Activated T-helper 17 cell treated with anti-CD3 and anti-CD28 coated beads, Interleukin-2, amount 50 U/mL, for 72 hours (primary cell): ENCODE measurements at places on chromosomes 6 and 20. TPM values are rescaled to one million over a fixed set of nuclear protein-coding genes. Genes with fewer than 3 reads are reported as not detected.

GRCh38 chr6:110430236-110430635, 14.9 kb upstream of the DDO start:
- ATAC-seq = no peak

- ATAC-seq = no peak
Measured at GRCh38 chr6:116326996-116327395, 43.8 kb upstream of the DSE start.

DNA sequence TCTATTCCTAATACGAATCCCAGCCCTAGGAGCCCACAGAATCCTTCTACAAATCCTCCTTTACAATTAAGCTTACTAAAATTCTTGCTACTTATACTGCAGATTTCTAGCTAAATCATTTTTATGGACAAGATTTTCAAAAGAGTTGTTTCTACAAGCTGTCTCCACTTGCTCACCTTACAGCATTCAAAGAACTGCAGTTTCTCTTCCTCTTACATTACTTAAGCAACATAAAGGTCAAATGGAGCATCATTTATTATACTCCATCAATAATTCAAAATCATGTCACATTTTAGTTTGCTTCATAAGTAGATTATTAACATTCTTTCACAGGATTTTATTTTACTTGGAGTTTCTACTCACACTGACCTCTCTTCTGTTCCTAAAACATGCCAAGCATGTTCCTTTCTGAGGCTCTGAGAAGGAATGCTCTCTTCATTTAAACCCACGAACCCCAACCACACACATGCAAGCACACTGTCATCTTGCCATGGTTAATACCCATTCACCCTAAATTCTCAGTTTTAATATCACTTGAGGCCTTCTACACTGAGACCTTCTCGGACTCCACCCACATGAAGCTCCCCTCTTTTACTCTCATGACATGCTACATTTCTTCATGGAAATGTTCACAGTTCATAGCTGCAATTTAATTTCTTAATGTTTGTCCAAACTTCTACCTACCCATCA, 388.2 kb downstream of the TBC1D32 start:
- no peak for ATAC-seq

DNA sequence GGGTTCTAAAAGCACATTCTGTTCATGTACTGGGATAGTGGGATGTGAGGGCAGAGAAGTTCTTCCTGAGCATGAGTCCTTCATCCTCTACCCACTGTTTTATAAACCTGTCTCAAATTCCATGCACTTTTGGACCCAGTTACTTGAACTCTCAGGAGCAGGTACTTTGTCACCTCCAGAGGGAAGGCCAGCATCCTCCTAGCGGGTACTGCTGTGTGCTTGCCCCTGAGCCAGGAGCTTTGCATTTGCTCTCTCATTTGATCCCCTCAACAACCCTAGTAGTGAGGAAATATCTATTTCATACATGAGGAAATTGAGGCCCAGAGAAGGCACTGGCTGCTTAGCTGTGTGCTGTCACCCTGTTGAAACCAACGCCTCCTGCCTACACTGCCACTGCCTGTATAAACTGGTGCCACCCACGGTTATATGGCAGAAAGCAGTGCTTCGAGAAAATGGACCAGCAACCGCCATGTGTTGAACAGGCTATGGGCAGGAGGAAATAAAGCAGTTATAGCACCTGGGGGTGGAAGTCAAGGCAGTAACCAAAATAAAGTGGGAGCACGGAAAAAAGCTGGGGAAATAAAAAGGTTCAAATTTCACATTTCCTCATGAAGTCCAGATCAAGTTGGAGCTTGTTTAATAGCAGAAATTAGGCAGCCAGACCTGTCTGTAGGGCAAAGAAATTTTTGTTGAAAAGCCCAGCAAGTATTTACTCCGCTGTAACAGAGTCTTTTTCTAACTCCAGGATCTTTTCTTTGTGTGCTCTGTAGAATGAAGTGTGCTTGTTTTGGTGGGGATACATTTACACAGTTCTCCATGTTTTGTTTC, 38.0 kb downstream of the KLHL31 start:
- ATAC-seq = no peak

DNA sequence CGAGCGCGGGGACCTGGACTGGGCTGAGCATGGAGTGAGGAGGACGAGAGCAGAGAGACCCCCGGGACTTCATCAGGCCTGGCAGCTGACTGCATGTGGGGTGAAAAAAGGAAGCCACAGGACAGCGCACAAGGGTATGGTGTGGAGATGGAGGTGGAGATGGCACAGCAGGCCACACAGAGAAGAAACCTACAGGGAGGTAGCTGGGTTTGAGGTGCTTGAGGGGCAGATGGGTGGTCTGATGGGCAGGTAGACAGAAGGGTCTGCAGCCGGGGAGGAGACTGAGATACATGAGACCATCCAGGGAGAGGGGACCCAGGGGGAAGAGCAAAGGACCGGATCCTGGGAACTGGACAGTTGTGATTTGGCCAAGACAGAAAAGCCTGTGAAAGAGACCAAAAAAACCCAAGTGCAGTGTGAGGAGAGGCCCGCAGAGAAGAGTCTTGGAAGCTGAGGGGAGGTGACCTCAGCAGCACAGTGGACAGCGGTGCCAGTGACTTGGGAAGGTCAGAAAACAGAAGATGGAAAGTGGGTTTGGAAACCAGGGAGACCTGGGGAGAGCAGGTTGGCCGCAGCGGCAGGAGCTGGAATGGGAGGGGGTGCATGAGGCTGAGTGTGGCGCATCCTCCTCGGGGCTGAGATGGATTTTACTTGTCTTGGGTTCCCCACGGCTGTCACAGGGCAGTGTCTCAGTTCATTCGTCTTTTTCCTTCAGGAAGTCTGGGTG, 5.5 kb downstream of the HLA-DPB1 start:
- ATAC-seq = no peak

DNA sequence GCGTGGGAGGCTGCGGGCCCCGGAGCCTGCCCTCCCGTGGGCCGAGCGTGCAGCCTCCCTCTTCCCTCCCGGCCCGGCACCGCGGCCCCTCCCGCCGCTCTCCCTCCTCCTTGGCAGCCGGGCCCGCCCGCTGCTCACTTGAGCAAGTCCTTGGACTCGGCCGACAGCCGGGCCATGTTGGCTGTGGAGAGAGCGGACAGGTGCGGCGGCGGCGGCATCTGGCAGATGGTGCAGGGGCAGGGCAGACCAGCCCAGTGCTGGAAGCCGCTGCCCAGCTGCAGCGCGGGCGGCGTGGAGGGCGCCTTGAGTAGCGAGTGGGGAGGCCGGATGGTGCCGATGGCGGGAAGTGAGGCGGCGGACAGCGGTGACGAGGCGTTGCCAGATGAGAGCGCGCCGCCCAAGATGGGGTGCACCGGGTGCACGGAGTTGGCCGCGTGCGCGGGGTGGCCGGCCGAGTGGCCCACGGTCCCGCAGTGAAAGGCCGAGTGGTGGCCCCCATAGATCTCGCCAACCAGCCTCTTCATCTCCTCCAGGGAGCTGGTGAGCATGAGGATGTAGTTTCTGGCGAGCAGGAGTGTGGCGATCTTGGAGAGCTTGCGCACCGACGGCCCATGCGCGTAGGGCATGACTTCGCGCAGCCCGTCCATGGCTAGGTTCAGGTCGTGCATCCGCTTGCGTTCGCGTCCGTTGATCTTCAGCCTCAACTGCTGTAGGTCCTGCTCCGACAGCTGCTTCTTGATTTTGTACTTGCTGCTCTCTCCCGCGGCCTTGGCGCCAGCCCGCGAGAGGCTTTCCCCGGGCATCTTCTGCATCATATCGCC, 766 bp downstream of the OLIG3 start:
- ATAC-seq = peak; percentile 33

- no peak for ATAC-seq
Measured at GRCh38 chr6:125546841-125547251, 202.6 kb upstream of the HEY2 start.

DNA sequence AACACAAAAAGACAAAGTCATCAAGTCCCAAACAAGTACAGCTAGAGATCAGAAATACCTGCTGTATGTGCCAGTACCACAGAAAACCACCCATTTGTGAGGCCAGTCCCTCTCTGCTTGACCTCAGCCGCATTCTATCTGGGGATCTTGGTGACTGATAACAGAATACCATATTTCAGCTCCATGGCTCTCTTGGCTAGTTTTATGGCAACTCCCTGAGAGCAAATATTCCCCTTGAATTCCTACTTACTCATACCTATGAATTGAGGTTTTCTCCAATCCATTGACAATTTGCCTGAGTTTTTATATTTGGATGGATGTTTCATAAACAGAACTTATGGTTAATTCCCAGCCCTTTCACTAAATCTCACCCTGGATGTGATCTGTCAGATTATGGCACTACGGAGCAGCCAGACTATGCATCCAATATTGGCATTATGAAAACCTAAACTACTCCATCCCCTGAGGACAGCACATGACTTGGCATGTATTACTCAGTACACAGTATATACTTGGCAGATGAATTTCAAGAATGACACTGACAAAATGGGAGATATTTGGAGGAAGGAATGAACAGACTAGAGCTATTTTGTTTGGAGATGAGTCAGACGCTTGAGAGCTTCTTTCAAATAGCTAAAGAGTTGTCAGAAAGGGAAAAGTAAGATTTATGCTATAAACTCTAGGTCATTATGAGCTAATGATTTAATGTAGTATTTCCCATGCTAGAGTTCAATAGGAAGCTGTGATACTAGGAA, 95.7 kb downstream of the PRDM1 start:
- peak; percentile 61 for ATAC-seq

DNA sequence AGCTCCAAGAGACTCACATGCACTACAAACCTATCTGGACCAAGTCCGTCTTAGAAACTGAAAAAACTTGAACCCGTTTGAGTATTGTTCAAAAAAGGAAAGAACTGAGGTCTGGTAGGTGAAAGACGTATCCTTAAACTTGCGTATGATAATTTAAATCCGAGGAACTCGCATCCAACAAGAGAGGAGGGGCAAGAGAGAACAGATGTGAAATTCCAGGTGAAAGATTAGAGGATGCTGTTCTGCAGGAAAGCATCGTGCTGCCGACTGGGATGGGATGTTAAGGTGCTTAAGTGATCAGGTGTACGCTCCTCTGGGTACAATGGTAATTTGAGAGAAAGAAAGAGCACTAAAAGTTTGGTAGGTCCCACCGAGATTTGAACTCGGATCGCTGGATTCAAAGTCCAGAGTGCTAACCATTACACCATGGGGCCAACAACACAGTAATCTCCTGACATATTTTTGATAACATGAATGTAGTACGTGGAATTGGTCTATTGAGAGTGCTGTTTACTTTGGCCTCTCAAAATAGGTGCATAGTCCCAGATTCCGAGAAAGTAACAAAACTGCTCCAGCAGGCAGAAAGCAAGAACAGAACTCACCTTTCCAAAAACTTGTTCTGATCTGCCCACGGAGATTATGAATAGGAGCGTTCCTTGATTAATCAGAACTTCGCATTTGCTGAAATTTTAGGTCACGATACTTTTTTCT, 53.5 kb upstream of the BTN3A2 start:
- peak; percentile 42 for ATAC-seq

Gene HTR1B
- not detected for total RNA-seq

Gene FAM209B
- total RNA-seq = 1.5 TPM

Gene OLIG3
- 3.5 TPM for total RNA-seq
